Fibroblast of gingiva (primary cell): ENCODE measurements at places on chromosomes 4 and X.

DNA sequence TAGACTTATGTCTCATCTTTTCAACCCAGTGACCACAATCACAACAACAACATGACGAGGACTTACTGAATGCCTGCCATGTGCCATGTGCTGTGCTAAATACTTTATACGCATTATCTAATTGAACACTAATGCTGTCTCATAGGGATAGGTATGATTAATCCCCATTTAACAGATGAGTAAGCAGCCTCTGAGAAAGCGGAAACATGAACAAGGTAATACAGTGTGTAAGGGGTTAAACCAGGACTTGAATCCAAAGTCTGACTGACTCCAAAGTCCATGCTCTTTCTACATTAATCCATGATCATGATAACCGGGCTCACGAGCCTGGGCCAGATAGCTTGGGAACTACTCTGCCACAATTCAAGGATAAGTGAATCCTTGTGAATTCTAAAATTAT is 105.3 kb upstream of the MBNL3 start:
- no peak for DNase-seq

- no peak for DNase-seq
These were observed 87.6 kb upstream of the GABRG1 start for GRCh38 chr4:46211406-46211805.

DNA sequence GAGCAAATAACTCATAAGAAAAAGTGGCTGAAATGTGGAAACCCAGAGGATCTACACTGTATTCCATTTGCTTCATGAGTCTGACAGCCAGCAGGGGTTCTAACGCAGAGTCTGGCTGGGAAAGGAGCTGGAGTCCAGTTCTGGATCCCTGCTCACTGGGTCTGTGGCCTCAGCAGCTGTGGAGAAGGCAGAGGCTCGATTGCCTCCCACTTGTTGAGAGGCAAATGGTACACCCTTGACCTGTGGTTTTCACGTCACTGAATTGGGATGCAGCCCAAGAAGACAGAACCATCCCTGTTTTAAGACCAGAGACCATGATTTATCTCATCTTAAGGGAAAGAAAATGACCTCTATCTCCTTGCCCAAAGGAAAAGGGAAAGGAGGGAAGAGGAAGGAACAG is 147.0 kb upstream of the NOCT start:
- DNase-seq = no peak

- no peak for DNase-seq
These were observed 127.3 kb downstream of the EFHC2 start for GRCh38 chrX:44216171-44216570.

DNA sequence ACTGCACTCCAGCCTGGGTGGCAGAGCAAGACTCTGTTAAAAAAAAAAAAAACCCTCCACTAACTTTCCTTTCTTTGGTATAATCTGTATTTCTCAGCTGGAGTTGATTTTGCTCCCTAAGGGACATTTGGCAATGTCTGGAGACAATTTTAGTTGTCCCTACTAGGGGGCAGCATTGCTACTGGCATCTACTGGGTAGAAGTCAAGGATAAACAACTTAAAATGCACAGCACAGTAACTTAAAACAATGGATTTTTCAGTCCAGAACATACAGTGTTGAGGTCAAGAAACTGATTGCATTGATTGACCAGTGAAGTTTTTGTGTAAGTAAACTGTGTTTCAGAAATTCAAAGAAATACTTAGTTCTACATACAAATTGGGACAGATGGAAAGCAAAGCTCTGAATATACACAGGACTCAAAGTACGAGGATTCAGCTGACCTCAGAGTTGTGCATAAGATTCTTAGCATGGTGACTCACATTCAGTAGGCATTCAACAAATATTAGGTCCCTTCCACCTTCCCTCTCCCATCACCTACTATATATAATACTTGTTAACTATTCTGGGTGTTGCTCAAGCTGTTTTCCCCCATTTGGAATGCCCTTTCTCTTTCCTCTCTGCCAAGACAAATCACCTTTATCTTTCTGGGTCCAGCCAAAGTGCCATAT is 8.8 kb downstream of the DDX53 start:
- DNase-seq = peak; percentile 34

GRCh38 chrX:8639949-8640475 is 91.9 kb downstream of the ANOS1 start:
- DNase-seq = no peak

DNA sequence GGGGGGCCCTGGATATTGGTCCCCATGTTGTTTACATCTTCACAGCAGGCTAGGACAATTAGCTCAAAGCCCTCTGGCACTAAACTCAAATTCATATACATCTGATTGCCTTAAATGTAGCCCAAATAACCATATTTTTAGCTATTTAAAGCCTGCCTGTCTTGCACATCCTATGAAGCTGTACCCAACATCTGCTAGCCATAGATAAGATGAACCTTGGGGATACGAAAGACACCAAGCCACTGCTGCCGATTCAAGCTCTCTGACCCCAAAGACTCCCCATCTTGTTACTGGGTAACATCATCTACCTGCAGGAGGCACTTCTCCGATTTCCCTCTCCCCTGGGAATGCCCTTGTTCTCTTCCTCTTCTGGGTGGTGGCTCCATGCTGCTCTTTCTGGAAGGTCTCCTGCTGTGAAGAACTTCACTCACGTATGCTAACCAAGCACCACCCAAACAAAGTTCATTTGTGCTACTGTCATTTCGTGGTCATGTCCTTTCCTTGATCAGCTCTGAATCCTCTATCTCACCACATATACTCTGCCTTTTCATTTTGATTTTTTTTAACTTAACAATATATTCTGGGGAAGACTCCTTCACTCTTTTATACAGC is 107.7 kb upstream of the ATXN3L start:
- no peak for DNase-seq

- DNase-seq = no peak
These were observed 49.2 kb downstream of the FGFRL1 start for GRCh38 chr4:1060621-1061020.

GRCh38 chrX:24355095-24355494 is 5.3 kb upstream of the SUPT20HL1 start:
- no peak for DNase-seq

DNA sequence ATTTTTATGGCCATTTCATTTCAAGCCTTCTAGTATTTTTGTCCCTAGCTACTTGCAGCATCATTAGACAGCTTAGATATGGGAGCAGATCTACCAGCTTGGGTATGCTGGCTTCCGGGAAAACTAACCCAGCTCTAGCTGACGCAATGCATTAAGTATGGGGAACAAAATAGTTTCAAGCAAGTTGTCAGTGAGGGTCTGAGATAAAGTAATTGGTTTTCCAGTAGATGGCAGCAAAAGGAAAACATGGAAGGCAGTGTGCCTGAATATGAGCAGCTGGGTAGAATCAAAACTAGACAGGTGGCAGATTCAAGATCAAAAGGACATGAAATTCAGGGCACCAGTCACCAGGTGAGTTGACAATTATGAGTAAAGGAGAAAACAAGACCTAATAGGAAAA is 340.9 kb upstream of the CTSO start:
- DNase-seq = peak; percentile 53
